Left cardiac atrium (tissue), 4 donors: ENCODE measurements at places on chromosomes 5 and 9. TPM values are rescaled to one million over a fixed set of nuclear protein-coding genes. Genes with fewer than 3 reads are reported as not detected.

Gene SV2C
- not detected for total RNA-seq

Gene PCDHGB7
- total RNA-seq: 7.6 TPM

- no peak for DNase-seq
Observed at GRCh38 chr5:65184780-65185179, 296.9 kb downstream of the ADAMTS6 start.

DNA sequence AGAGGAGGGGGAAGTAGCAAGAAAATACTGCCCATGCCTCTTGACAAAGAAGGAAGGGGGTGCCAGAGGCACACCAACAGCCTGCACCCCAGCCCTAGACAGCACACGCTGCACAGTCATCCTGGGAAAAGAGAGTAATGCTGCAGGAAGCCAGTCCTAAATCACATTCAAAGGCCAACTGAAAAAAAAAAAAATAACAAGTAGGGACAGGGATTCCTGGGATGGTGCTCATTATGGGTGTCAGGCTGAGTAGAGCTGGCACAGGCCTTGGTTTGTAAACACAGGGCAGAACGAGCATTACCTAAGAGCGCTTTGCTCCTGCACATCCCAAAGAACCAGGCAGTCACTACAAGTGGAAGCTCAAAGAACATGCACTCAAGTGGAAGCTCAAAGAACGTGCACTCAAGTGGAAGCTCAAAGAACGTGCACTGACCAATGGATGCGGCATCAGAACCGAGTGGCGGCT, 7.8 kb downstream of the RAPGEF1 start:
- DNase-seq: no peak

DNA sequence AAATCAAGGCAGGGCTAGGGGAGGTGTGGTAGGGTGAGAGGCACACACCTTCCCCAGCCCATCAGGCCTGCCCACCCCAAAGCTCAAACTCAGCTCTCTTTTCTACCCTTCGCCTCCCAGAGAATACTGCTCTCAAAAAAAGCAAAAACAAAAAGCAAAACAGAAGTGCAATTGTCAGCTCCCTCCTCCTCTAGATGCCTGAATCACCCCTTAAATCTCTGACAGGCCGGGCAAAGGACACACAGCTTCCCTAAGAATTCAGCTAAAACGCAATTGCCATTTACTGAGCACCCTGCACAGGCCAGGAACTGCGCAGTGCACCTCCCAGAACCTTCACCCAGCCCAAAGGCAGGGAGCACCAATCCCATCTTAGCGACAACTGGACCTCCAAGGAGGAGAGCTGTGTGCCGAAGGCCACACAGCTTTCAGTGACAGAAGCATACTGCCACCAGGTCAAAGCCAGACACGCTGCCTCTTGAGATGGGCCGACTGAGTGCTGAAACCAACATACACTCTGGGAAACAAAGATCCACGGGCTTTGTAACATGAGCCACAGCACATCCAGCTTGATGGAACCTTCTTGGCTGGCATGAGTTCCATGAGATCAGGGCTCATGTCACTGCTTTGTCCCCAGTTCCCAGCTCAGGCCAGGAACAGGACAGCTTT, 53.4 kb upstream of the STXBP1 start:
- DNase-seq: no peak

GRCh38 chr9:7752481-7752880, 47.1 kb downstream of the DMAC1 start:
- no peak for DNase-seq

- DNase-seq: no peak
Observed at GRCh38 chr5:87401626-87402025, 11.1 kb downstream of the CCNH start.

Gene GNA14
- 4.2 TPM for total RNA-seq

Gene DNAJA1
- total RNA-seq: 75.5 TPM

DNA sequence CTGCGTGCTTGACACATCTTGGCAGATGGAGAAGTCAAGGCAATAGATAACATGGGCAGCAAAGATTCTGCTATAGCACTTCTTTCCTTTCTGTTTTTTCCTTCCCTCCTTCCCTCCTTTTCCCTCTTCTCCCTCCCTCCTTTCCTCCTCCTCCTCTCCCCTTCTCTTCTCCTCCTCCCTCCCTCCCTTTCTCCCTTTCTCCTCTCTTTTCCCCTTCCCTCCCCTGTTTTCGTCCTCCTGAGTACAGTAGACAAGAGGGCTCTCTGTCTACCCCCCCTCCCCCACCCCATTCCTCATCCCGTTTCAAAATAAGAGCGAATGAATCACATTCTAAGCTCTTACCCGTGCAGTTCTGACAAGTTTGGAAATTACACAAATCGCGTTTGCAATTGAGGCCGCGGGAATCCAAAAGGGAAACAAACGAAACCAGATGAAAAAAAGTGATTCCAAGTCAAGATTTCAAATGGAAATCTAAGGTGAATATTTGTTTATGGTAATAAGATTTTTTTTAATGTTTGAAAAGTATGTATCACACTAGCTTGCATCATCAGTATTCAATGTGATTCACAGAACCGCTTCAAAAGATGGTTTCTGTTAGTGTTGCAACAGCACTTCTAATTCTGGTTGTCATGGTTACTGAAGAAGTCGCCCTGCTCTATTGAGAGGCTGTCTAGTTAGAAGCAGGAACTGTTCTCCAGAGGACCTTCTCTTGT, 1.3 kb downstream of the NIM1K start:
- DNase-seq: peak; percentile 29

GRCh38 chr5:127410959-127411358, 106.5 kb upstream of the PRRC1 start:
- no peak for DNase-seq

GRCh38 chr5:95385334-95385733, 5.8 kb upstream of the FAM81B start:
- DNase-seq: no peak

- DNase-seq: no peak
Observed at GRCh38 chr9:36597412-36598178, 24.9 kb downstream of the MELK start.

DNA sequence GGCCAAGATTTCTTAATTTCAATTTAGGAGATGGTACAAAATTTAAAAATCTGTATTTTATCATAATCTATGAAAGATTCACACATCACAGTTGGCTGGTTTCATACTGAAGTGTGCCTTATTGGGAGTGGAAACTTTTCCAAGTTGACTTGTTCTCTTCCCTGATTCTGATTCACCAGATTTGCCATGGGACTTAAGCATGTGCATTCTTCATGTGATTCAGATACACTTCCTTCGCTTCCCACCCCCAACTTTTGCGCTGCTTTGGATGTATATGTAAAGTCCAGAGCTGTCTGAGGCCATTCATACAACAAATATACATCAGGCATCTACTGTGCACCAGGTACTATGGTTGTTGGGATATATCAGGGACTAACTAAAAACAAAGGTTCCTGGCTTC, 34.4 kb downstream of the CPEB4 start:
- no peak for DNase-seq

DNA sequence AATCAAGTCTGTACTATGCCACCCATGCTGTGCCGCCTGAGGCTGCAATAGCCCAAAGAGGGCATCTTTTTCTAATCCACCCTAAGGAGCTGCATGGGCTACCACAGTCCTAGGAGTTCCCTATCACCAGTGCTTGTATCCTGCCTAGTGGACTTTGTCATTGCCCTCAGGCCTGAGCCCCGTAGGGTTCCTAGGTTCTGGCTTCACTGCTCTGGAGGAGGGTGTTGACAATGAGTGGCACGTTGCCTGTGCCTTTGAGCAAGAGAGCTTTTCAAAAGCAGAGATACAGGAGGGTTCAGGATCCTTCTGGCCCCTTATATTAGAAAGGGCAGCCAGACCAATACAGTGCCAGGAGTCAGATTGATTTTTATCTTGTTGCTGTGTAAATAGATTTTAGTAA, 93.0 kb downstream of the PRDM6 start:
- no peak for DNase-seq

DNA sequence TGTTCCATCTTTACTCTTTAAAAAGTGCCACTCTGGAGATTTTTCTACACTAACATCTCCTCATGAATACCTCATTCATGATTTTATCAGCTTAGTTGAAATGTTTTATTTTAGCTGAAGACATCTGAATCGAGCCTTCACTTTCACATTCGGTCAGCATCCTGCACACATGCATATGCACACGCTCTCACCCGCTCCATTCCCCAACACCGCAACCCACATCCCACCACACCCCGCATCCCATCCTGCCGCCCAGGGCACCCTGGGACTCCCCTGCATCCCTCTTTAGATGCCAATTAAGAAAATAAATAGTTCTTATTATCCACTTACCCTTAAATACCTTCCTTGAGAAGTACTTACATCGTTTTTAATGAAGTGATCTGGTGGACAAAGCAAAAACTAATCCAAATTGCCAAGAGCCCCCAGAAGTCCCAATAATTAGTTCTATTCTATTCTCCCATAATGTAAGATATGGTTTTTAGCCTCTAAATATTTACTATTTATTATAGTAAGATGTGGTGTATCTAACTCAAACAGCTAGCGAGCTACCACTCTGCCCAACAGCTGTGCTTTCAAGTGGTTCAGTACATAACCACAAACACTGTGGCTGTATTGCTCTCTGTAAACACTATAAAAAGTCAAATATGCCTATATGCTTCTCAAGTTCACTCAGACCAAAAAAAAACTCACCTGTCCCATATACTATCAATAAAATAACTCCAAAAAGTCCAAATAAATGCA, 38.2 kb downstream of the GZMK start:
- DNase-seq: no peak

Gene B4GALT7
- total RNA-seq: 20.4 TPM

DNA sequence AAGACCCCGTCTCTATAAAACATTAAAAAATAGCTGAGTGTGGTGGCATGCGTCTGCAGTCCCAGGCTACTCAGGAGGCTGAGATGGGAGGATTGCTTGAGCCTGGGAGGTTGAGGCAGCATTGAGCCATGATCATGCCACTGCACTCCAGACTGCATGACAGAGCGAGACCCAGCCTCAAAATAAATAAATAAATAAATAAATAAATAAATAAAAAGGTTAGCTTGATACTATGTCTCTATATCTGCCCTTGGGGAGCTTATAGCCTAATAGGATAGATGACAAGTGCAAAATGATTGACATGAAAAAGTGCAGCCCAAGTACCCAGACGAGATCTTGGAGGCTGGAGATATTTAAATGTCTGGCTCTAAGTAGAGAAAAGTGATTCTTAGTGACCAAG, 122.6 kb downstream of the PDE4D start:
- no peak for DNase-seq

Gene IL13
- total RNA-seq: not detected

DNA sequence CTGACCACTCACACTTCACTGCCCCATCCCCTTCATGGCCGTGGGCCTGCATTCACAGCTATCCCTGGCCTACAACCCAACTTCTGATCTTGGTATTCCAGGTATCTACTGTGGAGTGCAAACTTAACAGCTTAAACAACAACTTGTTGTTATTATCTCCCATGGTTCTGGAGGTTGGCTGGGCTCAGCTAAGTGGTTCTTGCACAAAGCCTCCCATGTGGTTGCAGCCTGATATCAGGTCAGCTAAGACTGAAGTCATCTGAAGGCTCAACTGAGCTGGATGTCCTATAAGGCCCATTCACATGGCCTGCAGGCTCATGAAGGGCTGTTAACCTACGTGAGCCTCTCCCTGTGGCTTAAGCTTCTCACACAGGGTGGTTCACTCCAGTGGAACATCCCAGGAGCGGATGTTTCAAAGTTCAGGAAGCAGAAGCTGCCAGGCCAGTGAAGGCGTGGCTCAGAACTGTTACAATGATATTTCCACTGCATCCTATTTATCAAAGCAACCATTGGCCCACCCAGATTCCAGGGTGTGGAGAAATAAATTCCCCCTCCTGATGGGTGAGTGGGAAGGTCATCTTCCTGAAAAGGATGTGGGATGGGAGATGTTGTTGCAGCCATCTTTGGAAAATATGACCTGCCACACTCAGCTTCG, 30.0 kb upstream of the TRIO start:
- DNase-seq: peak; percentile 71

- no peak for DNase-seq
Observed at GRCh38 chr9:6944093-6944551, 186.3 kb downstream of the KDM4C start.

Gene S1PR3
- total RNA-seq: 24.4 TPM

DNA sequence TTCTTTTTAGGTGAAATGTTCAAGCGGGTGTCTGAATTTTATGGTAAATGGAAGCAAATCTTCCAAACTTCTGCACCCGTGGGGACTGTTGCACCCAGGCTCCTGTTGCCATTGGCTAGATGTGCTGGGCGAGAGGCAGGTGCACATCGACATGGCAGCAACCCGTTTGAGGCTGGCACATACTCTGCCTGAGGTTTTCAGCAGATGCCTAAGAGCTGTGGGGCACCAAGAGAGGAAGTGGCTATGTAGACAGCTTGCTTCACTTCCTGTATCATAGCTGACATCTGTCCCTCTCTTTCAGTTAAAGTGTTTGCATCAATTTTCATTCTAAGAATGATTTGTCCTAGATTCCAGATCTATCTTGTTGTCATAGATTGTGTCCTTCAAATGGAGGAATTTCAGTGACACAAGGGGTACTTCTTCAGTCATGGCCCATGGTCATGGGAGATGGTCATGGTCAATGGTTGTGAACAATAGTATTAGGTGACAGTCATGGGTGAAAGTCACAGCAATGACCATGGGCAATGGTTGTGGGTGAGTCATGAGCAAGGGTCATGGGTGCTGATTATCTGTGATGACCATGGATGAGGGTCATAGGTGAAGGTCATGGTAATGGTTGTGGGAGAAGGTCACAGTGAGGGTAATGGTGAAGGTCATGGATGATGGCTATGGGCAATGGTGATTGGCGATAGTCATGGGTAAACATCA, 115.1 kb upstream of the IRX4 start:
- no peak for DNase-seq

DNA sequence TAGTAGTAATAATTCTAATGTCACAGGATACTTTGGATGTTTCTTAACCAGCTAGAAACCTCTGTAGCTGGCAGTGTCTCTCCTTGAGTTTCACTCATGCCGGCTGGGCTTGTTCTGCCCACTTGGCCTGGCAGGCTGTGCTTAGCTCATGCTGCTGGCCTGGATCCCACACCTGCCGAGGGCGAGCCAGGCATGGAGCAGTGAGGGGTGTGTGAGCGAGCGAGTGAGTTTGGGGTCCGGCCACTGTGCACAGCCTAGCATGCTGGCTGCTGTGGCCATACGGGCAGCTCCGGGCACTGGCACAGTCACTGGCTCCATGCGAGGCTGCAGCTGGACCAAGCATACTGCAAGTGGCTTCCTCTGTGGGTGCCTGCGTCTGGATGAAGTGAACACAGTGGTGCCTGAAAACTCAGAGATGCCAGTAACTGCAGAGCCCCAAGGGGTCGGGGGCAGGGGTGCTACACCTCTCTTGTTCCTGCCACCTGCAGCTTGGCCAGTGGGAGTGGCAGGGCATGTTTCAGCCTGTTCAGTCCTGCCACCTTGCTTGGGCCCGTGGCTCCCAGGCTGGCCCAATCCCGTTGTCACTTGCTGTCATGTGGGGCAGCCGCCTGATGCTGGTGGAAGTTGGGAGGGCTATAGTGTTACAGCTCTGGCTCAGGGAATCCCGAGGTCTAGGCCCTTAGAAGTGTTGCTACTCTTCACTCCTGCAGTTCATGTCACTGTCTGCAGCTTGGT, 9.9 kb downstream of the FSD1L start:
- no peak for DNase-seq

Gene MARCOL
- total RNA-seq: not detected

DNA sequence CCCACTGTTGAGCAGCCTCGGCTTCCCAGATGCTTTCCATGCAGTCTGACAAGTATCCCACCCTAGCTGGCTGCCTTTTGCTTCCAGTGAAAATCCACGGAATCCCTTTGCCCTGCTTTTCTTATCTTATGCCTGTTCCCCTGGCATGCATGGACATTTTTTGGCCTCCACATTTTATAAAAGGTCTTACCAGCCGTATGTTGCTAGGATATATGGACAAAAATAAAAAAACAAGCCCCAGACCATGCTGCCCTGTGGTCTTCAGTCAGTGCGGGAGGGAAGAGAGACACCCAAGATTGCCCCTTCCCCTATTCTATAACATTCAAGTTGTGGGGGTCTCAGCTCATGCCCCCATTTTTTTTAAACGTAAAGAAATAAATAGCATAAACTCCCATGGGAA, 129.6 kb downstream of the COL23A1 start:
- no peak for DNase-seq
